Left renal cortex interstitium (tissue), 4 donors: ENCODE measurements at places on chromosomes 1 and 21.

GRCh38 chr1:24725209-24725651 is 20.0 kb upstream of the CLIC4 start:
- no peak for DNase-seq

GRCh38 chr1:196423612-196424011 is 184.6 kb downstream of the KCNT2 start:
- no peak for DNase-seq

GRCh38 chr1:154720328-154721297 is 112.6 kb upstream of the ADAR start:
- no peak for DNase-seq

GRCh38 chr1:244414543-244414942 is 37.2 kb downstream of the ADSS2 start:
- no peak for DNase-seq

DNA sequence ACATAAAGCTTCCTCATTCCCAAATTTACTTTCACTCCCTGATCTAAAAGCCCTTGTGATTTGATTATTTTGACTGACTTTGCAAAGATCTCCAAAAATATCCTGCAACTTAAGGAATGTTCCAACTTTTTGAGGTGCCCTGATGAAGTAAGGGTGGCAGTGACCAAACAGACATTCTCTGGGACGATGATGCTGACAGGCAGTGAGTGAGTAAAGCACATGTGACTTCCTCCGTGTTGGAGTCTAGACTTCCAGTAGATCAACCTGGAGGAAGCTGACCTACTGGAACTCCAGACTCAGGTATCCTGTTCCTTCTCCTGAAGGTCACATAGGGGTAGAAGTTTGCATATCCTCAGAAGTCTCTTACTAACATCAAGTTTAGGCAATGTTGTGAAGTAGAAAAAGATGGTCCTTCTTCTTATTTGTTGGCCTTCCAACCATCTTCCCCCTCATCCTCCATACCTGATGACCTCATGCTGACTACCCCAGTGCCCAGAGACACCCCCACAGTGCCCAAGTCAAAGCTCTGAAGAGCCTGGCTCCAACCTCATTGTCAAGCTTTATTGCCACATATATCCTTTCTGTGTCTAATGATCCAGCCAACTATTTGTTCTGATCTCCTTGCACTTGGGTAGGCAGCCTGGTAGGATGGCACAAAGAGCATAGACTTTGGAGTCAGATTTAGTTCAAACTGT is 16.0 kb downstream of the TNFSF4 start:
- DNase-seq: no peak

DNA sequence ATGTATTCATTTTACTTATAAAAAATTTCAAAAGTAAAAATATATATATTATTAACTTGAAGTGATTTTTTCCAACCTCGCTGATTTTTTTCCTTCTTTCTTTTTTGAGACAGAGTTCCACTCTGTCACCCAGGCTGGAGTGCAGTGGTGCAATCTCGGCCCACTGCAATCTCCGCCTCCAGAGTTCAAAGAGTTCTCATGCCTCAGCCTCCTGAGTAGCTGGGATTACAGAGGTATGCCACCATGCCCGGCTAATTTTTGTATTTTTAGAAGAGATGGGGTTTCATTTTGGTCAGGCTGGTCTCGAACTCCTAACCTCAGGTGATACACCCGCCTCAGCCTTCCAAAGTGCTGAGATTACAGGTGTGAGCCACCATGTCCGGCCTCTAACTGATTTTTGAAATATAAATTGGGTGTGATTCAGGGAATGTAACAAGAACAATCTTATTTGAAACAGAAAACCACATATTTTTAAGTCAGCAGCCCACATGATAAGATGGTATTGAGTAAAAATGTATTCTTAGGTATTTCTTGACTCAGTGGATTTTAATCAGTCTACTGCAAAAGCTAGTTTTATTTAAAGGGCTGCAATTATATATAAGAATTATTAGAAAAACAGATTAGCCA is 30.0 kb downstream of the ZBTB8B start:
- no peak for DNase-seq

- no peak for DNase-seq
Observed at GRCh38 chr1:79150576-79150975, 144.0 kb upstream of the ADGRL4 start.

- no peak for DNase-seq
Observed at GRCh38 chr1:44273560-44274350, 60.5 kb downstream of the DMAP1 start.

DNA sequence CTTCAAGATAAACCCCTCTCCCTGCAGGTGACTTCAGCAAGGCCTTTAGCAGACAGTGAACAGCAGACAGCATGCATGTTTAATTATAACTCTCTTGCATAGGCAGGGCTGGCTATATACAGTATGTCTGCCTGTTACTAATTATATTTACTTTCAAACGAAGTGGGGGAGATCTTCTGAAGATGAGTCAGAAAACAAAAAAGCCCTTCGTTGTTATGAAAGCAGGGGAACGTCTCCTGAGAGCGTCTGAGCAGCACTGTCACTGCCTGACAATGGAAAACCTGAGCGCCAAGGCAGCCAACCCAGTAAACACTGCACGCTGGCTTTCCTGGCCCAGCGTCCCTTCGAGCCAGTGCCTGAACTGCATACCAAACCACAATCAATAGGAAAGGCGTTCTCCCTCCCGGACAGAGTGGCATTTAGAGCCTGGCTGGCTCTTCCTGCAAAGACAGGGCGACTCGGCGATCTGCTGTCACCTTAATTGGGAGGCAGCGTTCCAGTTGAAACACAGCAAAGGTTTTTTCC is 54.1 kb downstream of the TOMM20 start:
- DNase-seq: no peak

GRCh38 chr21:17853393-17854275 is 34.5 kb upstream of the C21orf91 start:
- no peak for DNase-seq

- no peak for DNase-seq
Observed at GRCh38 chr1:87204441-87204840, 124.2 kb upstream of the LMO4 start.

DNA sequence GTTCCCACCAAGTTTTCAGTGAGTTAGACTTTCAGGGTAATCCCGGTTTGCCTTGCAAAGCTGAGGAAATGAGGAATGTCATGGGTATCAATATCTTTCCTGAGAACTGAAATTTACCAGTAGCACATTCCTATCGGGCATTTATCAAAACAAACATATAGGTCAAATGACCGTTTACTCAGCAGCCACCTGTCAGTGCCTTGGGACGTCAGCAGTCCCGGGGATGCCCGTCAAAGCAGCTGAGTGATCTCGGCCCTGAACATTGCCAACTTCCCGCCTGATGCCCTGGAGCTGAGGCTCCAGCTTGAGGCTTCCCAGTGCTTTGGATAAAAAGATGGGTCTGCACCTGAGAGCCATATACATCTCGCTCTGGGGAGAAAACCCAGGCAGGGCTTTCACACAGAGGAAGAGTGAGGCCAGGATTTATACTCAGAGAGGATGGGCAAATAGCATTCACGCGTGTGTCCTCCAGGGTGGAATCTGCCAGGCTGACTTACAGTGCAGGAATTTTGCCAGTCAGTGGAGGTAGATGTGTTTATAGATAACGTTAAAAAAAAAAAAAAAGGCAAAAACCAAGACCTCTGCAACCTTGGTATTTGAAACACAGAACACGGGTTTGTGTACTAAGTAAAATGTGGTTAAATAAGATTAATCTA is 435.7 kb upstream of the VAMP3 start:
- DNase-seq: no peak

GRCh38 chr1:239112101-239112935 is 274.1 kb upstream of the CHRM3 start:
- no peak for DNase-seq

GRCh38 chr1:97352936-97353382 is 567.9 kb downstream of the DPYD start:
- no peak for DNase-seq

DNA sequence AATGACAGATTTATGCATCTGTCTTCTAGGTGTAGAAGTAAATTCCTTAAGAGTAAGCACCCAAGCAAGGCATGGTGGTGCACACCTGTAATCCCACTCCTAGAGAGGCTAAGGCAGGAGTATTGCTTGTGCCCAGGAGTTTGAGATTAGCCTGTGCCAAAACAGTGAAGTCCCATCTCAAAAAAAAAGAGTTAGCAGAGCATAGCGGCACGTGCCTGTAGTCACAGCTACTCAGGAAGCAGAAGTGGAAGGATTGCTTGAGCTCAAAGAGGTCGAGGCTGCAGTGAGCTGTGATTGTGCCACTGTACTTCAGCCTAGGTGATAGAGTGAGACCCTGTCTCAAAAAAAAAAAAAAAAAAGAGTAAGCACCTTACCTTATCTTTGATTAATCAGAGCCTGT is 15.1 kb upstream of the TIPRL start:
- DNase-seq: no peak

GRCh38 chr1:74323937-74324473 is 88.8 kb downstream of the TNNI3K start:
- DNase-seq: no peak

GRCh38 chr1:233097546-233097945 is 147.1 kb downstream of the NTPCR start:
- DNase-seq: no peak

DNA sequence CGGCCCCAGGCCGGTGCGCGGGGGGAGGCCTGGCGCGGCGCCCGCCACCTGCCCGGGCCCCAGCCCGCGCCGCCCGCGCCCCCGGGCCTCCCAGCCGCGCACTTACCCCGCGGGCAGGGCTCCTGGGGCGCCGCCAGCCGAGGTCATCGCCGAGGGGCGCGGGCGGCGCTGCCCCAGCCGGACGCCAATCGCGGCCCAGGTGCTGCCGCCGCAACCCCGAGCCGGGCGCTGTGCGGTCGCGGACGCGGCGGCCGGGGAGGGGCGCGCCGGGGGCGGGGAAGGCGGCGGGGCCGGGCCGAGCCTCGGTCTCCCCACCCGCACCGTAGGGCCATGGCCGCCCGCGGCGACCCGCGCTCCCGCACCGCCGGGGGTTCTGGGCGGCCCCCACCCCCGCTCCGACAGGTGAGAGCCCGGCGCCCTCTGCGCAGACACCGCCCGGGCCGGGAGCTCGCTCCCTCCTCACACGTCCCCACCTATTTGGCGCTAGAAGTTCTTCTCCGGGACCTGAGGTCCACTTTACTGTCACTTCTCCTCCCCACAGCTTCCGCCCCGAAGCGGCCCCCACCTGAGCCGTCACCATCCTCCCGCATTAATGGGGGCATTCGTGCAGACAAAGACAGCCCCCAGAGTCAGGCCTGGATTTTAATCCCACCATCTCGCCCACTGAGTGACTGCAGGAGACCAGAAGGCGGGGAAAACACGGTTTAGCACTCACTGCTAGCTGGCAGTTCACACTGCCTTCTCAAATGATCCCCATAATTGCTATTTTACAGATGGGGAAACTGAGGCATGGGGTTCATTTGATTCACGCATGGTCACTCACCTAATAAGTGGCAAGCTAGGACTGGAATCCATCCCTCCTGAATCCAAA is at the start of gene TTC39A:
Gene TTC39A (minus strand): TSS at position 232 of the 871 bp plus-strand sequence. CDS start 85 bp downstream, at position 147.
- DNase-seq: no peak

GRCh38 chr1:8925406-8925805 is 20.3 kb upstream of the CA6 start:
- no peak for DNase-seq

- DNase-seq: no peak
Observed at GRCh38 chr1:238892612-238893011, 493.8 kb upstream of the CHRM3 start.

DNA sequence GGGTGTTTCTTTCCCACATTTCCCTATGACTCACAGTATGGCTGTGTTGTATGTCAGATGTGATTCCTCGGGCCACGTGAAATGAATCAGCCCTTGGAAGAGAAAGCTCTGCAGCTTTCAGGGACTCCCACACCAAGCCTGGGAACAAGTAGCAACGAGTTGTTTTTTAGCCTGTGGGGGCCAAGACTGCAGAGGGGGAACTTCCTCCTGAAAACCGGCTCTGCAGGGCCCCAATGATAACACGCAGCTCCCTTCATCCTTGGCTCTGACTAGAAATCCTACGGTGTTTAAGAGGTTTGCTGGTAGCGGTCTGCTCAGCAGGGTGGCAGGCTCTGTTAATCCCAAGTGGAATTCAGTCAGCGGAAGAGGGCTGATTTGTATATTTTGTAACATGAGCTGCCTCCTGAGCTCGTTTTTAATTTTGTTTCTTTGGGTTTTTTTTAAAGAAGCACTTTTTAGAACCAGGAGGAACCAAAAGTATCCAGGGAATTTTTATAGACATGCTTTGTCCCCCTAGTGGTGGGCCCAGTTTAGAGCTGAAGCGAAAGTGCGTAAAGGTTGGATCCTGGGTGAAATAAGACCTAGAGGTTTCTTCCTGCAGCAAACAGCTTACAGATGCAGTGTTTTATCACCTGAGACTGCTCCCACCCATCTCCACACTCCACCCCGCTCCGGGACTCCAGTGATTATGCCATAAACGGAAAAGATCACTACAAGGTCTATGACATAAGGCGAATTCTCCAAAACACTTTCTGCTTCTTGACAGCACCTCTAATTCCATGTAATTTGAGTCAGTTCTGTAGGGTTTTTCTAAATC is 48.8 kb downstream of the LAMC2 start:
- no peak for DNase-seq

- DNase-seq: no peak
Observed at GRCh38 chr1:88780485-88780884, 96.4 kb downstream of the PKN2 start.

GRCh38 chr1:8664887-8665286 is 152.6 kb downstream of the RERE start:
- DNase-seq: no peak

GRCh38 chr1:14625996-14626395 is 27.5 kb downstream of the KAZN start:
- DNase-seq: no peak

GRCh38 chr1:5973771-5974170 is 18.5 kb downstream of the NPHP4 start:
- DNase-seq: no peak

DNA sequence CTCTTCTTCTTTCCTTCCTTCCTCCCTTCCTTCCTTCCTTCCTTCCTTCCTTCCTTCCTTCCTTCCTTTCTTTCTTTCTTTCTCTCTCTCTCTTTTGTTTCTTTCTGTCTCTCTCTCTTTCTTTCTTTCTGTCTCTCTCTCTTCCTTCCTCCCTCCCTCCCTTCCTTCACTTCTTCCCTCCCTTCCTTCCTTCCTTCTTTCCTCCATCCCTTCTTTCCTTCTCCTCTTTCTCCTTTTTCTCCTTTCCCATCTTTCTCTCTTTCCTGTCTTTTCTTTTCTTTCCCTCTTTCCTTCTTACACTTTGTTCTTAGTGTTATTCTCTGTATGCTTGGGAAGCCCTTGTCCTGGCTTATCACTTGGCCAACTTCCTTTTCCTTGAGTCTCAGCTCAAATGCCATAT is 72.5 kb upstream of the MPC2 start:
- DNase-seq: no peak

- no peak for DNase-seq
Observed at GRCh38 chr1:23221107-23221506, 3.8 kb upstream of the HTR1D start.

- DNase-seq: no peak
Observed at GRCh38 chr1:235650341-235651169, 971 bp upstream of the GNG4 start.

DNA sequence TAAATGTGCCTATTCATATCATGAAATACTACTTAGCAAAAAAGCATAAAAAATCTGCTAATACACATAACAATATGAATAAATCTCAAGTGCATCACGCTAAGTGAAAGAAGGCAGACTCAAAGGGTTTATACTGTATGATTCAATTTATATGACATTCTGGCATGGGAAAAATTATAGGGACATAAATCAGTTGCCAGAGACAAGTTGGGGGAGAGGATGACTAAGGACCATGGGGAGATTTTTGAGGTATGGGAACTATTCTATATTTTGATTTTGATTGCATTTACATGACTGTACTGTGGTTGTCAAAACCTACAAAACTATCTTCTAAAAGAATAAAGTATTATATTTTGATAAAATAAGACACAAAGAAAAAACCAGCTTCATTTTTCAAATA is 650.3 kb upstream of the NR5A2 start:
- no peak for DNase-seq

GRCh38 chr1:175889848-175890247 is 146.5 kb upstream of the TNR start:
- DNase-seq: no peak
